ENCODE measurements at places on chromosomes 16 and 17.
A peak's percentile ranks its signal among the peaks of the same experiment; 100 is the strongest.

DNA sequence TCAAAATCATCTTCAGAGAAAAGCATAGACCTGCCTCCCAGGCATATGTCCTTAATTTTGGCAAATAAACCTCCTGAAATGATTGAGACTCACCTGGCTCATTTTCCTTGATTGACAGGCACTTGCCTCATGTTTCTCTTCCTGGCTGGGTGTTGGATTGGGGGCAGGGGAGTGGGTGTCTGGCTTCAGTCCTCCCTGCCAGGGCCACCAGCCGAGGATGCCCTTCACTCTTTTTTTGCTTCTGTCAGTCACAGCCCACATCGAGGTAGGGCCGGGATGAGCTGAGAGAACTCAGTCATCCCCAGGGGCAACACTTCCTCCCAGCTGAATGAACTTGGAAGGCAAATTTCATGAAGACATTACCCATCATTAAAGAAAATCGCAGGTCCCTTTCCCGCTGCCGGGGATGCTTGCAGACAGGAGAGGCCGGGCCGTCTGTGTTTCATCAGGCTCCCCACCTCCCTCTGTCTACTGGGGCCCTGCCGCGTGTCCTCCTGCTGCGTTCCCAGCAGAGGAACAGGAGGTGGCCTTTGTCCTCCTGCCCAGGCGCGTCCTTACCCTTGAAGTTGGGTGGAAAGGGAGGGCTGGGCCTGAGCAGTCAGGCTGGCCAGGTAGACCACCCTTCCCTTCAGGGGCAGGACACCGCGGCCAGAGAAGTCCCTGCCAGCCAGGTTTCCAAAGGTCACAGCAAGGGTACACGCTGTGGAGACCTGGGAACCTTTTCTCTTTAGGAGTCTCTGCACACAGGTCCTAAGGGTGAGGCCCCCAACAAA, 11.2 kb upstream of the DNAH17 start:
- DNase-seq, result no peak

DNA sequence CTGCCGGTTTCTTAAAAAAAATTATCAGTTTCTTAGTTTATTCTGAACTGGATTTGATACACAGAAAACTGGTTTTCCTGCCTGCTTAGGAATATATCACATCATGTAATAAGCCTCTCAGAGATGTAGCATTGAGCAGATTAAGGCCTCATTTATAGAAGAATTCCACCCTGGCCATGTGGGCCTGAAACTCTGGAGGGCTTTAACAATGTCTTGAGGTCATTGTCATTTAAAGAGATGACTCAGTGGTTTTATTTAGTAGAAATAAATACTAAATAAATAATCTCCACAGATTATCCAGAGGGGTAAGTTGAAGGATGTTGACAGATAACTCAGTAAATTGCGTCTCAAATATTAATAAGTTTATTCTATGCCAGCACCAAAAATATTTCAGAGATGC, 56.9 kb downstream of the PRKCA start:
- DNase-seq, result no peak

- DNase-seq, result no peak
Observed at GRCh38 chr17:77323413-77324171, 182.8 kb downstream of the SEC14L1 start.

- peak; percentile 25 for DNase-seq
Observed at GRCh38 chr16:54633943-54634362, 296.7 kb upstream of the IRX5 start.

- no peak for DNase-seq
Observed at GRCh38 chr17:9509236-9509816, 66.3 kb downstream of the STX8 start.

DNA sequence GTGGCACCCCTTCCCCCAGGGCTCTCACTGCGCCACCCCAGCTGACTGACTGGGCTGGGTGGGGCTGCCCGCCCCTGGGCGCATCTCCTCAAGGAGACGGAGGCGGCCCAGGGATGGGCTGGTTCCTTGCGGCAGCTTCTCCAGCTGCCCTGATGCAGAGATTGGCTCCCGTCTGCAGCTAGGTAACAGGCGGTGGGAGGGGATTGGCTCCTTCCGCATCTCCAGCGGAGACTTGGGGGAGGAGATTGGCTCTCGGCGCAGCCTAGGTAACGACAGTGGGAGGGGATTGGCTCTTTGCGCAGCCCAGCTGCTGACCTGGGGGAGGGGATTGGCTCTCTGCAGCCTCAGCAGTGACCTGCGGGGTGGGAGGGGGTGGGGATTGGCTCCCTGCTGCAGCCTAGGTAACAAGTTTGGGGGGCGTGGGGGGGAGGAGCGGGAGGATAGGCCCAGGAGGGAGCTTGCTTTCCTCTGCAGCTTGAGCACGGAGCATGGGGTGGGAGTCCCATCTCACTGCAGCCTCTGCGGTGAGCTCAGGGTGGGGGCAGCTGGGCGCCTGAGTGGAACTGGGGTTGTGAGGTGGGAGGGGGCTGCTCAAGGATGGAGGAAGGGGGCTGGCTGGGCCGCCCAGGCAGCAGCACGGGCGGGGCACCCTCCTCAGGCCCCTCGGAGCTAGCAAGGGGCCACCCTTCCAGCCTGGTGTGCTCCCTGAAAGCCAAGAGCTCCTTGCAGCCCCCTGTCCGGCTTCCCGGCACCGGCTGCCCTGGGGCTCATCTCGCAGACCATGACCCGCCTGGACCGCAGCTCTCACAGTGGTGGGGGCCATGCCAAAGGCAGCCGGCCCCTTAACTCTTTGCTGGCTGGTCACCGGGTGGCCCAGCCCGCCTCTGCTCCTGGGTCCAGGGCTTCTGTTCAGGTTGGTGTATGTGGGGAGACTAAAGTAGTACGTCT, 6.4 kb downstream of the NFE2L1 start:
- DNase-seq, result peak; percentile 90

DNA sequence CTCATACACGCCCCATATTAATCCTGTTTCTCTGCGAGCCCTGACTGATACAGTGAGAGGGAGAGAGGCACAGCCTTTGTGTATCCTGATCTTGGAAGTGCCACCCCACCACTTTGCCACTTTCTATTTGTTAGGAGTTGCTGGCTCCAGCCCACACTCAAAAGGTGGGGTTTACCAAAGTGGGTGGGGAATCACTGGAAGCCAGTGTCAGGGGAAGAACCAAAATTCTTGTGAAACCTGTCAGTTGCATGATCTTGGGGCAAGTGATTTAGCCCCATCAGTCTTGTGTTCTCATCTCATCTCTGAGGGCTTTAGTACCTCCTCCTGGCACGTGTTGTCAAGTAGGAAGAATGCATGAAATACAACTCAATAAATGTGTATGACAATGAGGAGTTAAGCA, 119.5 kb downstream of the SOX9 start:
- no peak for DNase-seq

DNA sequence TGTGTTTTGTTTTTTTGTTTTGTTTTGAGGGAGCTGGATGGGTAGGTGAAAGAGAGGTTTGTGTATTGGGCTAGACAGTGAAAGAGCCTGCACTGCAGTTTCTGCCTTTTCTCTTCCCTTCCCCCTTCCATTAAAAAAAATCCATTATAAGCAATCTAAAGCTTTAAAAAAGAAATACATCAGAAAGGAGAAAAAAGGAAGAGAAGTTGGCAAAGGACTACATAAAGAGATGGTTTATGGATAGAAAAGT, 10.7 kb upstream of the EEF2K start:
- DNase-seq, result no peak

Measured in RWPE1 (cell line).